ENCODE measurements at places on chromosomes 7 and 10. TPM values are rescaled to one million over a fixed set of nuclear protein-coding genes. Genes with fewer than 3 reads are reported as not detected.
A peak's percentile ranks its signal among the peaks of the same experiment; 100 is the strongest.

GRCh38 chr7:129728875-129729467 lies 117.5 kb downstream of the NRF1 start:
- peaks cover 92% of the 10 kb centered on the region for H3K36me3 ChIP-seq
- H3K4me3 ChIP-seq = no peak overlapping the region
- no peaks in the 10 kb centered on the region for H3K4me1 ChIP-seq
- no peaks in the 10 kb centered on the region for H3K27me3 ChIP-seq
- no peak for DNase-seq
- H3K27ac ChIP-seq = no peak overlapping the region

DNA sequence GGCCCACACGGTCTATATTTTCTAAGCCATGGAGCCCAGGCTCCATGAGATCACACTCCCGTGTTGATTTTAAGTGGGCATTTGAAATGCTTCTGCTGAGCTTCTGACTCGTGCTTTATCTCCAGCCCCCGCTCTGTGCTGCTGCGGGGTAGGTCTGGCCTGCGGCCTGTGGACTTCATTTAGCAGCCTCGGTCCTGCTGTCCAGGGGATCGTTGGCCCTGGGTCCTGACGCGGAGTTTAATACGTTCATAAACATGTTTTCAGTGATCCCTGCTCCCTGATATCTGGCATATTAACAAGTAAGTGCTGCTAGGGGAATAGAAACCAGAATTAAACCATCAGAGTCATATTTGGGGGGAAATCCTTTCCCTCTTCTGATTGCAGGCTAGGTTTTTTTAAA lies 540.3 kb upstream of the MGMT start:
- DNase-seq = peak; percentile 57
- no peak overlapping the region for H3K4me3 ChIP-seq
- no peaks in the 10 kb centered on the region for H3K36me3 ChIP-seq
- H3K27me3 ChIP-seq = no peaks in the 10 kb centered on the region
- H3K27ac ChIP-seq = no peak overlapping the region

- H3K4me3 ChIP-seq = no peak overlapping the region
- no peak overlapping the region for H3K27ac ChIP-seq
- no peaks in the 10 kb centered on the region for H3K27me3 ChIP-seq
- DNase-seq = no peak
- H3K36me3 ChIP-seq = no peaks in the 10 kb centered on the region
These were observed 160.1 kb upstream of the AOAH start for GRCh38 chr7:36884351-36884750.

DNA sequence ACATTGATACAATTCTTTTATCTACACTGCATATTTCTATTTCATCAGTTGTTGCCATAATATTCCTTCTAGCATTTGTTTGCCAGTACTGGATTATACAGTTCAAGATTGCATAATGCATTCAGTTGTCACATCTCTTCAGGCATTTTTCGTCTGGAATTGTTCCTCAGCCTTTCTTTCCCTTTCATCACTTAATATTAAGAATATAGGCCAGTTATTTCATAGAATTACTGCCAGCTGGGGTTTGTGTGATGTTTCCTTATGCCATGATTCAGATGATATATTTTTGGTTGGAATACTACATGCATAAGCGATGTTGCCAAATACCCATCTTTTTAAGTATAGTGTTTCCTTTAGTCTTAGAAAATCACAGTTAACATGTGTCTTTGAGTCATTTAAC lies 20.8 kb downstream of the KIFBP start:
- H3K27ac ChIP-seq = no peak overlapping the region
- no peak for DNase-seq
- peaks cover 75% of the 10 kb centered on the region for H3K36me3 ChIP-seq
- H3K4me1 ChIP-seq = peaks cover 5% of the 10 kb centered on the region

- no peaks in the 10 kb centered on the region for H3K27me3 ChIP-seq
- no peak overlapping the region for H3K27ac ChIP-seq
- no peak overlapping the region for H3K4me3 ChIP-seq
- H3K4me1 ChIP-seq = no peaks in the 10 kb centered on the region
- DNase-seq = no peak
- no peaks in the 10 kb centered on the region for H3K36me3 ChIP-seq
These were observed 93.0 kb downstream of the LYZL2 start for GRCh38 chr10:30536578-30536977.

DNA sequence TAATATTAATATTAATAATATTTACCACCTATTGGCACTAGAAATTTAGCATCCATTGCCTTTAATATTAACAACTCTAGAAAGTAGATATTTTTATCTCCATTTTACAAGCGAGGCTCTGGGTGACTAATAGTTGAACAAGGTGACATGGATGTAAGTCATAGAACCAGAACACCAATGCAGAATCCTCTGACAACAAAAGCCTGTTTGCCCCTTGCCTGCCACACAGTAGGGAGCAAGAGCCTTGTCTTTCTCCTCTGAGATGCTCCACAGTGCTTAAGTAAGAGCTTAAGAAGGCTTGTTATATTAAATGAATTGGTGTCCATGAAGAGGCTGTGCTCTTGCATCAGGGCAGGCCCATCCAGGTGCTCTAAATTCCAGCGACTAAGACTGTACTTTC lies 51.2 kb upstream of the LBX1 start:
- no peaks in the 10 kb centered on the region for H3K36me3 ChIP-seq
- no peak for DNase-seq
- H3K4me3 ChIP-seq = no peak overlapping the region
- no peak overlapping the region for H3K27ac ChIP-seq
- peaks cover 13% of the 10 kb centered on the region for H3K27me3 ChIP-seq

- peak overlapping the region; percentile 31 for H3K4me3 ChIP-seq
- DNase-seq = peak; percentile 86
- peaks cover 9% of the 10 kb centered on the region for H3K4me1 ChIP-seq
- no peak overlapping the region for H3K27ac ChIP-seq
These were observed 26.0 kb upstream of the ZNF273 start for GRCh38 chr7:64876792-64877713.

DNA sequence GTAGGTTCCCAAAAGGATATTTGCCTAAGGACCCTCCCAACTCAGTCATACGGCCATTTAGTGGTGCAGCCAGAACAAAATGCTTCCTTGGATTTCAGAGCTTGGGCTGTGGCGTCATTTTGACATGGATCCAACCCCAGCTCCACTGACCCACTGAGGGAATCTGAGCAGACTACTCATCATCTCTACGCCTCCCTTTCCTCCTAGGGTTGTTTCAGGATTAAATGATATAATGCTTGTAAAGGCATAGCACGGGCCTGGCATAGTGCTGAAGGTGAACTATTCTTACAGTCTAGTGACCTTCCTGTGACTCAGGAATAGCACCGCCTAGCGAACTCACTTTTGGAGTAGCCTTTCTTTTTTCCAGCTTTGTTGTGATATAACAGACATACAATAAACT lies 70.3 kb upstream of the LOXL4 start:
- no peak overlapping the region for H3K27ac ChIP-seq
- no peaks in the 10 kb centered on the region for H3K36me3 ChIP-seq
- H3K4me3 ChIP-seq = no peak overlapping the region
- peaks cover 4% of the 10 kb centered on the region for H3K4me1 ChIP-seq
- peak; percentile 54 for DNase-seq

DNA sequence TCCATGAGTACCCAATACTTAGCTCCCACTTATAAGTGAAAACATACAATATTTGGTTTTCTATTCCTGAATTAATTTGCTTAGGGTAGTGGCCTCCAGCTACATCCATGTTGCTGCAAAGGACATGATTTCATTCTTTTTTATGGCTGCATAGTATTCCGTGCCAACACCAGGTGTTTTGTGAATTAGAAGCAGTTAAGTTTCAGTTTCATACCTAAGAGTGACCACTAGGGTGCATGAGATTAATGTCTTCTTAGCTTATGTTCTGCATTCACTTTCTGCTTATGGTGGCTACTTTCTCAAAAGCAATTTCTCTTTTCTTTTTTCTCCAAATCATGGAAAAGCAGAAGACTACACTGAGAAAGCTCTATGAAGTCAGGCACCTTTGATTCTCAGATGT lies 65.1 kb upstream of the VSTM2A start:
- no peak overlapping the region for H3K4me3 ChIP-seq
- DNase-seq = no peak
- no peaks in the 10 kb centered on the region for H3K27me3 ChIP-seq
- H3K36me3 ChIP-seq = no peaks in the 10 kb centered on the region

PLXDC2 gene
- total RNA-seq = 15.5 TPM

SUGCT gene
- total RNA-seq = 3.1 TPM

DNA sequence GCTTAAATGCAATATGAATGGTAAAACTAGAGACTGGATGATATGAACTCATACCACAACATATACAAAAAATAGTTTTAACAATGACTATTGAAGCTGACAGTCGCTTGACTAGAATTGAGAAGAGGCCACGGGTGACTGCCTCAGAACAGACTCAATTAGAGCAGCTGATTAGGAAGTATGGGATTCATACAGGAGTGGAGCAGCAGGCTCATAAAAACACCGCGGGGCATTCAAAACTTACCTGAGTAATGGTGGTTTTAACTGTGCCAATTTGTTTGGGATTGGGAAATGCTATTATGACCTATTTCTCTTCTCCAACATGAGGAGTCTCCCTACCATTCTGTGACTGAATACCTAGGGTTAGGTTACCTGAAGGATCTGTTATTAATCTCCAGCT lies 2.1 kb downstream of the CADPS2 start:
- no peaks in the 10 kb centered on the region for H3K36me3 ChIP-seq
- peak overlapping the region; percentile 37 for H3K27ac ChIP-seq
- DNase-seq = no peak
- H3K4me1 ChIP-seq = peaks cover 73% of the 10 kb centered on the region

- no peaks in the 10 kb centered on the region for H3K36me3 ChIP-seq
- H3K27me3 ChIP-seq = no peaks in the 10 kb centered on the region
- H3K4me1 ChIP-seq = no peaks in the 10 kb centered on the region
These were observed 283.9 kb downstream of the PRKG1 start for GRCh38 chr10:51358227-51358626.

DNA sequence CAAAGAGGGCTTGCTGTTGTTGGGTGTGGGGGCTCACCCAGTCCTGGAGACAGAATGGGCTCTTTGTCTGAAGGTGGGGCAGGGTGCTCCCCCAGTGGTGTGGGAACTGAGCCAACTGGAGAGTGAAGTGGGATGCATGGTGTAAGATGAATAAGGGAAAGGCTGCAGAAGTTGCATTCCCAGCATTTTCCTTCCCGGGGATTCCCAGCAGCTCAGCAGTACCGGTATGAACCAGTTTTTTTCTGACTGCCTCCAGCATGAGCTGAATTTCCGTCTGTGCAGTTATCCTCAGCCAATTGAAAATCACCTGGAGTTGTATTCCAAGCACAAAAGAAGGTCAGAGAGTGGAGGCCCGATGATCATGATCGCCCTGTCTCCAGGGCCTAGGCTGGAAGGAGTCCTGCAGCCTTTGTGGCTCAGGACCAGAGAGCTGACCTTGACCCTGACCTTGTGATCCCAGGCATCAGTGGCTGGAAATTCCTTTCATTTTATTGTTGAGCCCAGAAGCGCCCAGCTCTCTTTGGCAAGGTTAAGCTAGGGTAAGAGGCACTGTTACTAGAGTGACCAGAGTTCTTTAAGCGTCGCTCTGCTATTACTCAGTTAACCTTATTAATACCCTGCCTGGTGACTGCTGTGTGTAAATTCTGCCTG lies 33.4 kb downstream of the OGDH start:
- H3K4me1 ChIP-seq = peaks cover 58% of the 10 kb centered on the region
- H3K27me3 ChIP-seq = no peaks in the 10 kb centered on the region
- peak overlapping the region; percentile 85 for H3K27ac ChIP-seq
- peak; percentile 93 for DNase-seq

DNA sequence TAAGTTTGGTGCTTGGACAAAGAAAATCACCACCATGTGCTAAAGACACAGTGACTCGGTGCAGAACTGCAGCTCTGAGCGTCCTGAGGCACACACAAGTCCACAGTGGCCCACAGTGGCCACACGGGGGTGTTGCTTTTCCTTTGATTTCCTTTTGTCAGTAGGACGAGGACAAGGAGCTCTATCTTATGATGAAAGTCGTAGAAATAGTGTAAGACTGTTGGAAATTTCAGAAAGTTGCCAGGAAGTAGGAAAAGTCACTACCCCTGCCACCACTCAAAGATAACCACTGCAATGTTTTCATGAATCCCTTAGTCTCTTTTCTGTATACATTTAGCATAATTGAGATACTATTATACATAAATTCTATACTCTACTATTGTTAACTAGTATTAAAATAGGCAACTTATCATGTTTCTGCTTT lies 146.0 kb downstream of the TNS3 start:
- DNase-seq = peak; percentile 82
- H3K4me1 ChIP-seq = no peaks in the 10 kb centered on the region
- H3K27me3 ChIP-seq = no peaks in the 10 kb centered on the region
- H3K36me3 ChIP-seq = peaks cover 59% of the 10 kb centered on the region
- no peak overlapping the region for H3K27ac ChIP-seq

LDB3 gene
- 0.29 TPM for total RNA-seq

GRID2IP gene
- not detected for total RNA-seq

HECW1 gene
- total RNA-seq = 0.29 TPM

TUBAL3 gene
- total RNA-seq = 11.3 TPM

OLAH gene
- not detected for total RNA-seq

- peaks cover 7% of the 10 kb centered on the region for H3K27me3 ChIP-seq
- no peak overlapping the region for H3K27ac ChIP-seq
- H3K36me3 ChIP-seq = no peaks in the 10 kb centered on the region
- H3K4me3 ChIP-seq = peak overlapping the region; percentile 13
These were observed 208.7 kb downstream of the PAXIP1 start for GRCh38 chr7:154794147-154794780.

RAMP3 gene
- 2.6 TPM for total RNA-seq

- DNase-seq = peak; percentile 94
- no peak overlapping the region for H3K4me3 ChIP-seq
- no peaks in the 10 kb centered on the region for H3K36me3 ChIP-seq
- H3K4me1 ChIP-seq = peaks cover 42% of the 10 kb centered on the region
- peak overlapping the region; percentile 82 for H3K27ac ChIP-seq
These were observed 3.7 kb downstream of the STX1A start for GRCh38 chr7:73715648-73716317.

DNA sequence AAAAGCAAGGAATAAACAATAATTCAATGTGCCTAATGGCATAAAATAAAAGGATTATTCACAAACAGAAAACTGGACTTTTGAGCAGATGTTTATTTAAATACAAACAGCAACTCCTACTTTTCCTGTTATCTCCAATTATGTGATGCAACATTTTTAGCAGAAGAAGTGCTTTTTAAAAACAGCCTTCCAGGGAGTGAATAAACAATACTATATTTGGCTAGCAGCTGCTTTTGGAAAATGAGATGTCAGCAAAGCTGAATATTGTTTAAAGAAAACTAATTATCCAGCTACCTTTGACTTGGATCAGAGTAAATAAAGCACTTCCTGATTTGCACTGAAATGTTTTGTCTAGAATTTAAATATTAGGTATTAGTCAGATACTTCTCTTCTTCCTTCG lies 23.2 kb downstream of the CDK1 start:
- H3K4me1 ChIP-seq = peaks cover 12% of the 10 kb centered on the region
- H3K27me3 ChIP-seq = no peaks in the 10 kb centered on the region
- H3K27ac ChIP-seq = no peak overlapping the region
- DNase-seq = no peak

All from stomach (tissue), 19 donors.